ENCODE measurements at places on chromosomes 12 and 14.

DNA sequence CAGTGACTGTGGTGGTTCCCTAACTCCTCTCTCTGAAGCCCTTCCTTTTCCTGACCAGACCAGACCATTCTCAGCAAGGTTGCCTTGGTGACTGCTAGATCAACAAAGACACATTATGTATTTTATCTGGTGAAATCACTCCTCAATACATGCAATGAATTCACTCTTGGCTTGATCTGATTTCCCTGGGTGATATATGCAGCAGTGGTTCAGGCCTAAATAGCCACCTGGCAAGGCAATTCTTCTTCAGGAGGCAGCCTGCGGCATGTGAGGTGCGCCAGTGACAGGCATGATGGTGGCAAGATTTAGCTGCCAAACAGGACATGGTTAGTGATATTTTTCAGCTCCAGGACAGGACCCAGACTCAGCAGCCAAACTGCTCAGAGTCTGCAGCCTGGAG lies 350.3 kb upstream of the CCDC196 start:
- no peak for DNase-seq

DNA sequence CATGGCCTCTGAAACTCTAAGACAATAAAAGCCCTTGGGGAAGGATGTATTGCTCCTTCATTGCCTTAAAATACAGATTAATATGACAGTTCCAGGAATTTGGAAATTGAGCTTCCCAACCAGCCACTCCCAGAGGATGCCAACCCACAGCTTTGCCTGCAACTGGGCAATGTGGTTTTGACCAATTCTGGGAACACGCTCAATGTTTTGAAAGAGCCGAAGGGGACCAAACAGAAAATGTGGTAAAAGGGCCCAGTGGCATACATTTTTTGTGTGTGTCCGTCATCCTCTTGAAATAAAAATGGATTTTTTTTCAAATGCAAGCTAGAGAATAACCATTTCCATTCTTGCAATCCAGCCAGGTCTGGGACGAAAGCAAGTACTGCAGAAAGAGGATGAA lies 88.3 kb upstream of the PLEKHG7 start:
- no peak for DNase-seq

- DNase-seq = no peak
Observed at GRCh38 chr12:21546716-21547115, 20.6 kb downstream of the SPX start.

DNA sequence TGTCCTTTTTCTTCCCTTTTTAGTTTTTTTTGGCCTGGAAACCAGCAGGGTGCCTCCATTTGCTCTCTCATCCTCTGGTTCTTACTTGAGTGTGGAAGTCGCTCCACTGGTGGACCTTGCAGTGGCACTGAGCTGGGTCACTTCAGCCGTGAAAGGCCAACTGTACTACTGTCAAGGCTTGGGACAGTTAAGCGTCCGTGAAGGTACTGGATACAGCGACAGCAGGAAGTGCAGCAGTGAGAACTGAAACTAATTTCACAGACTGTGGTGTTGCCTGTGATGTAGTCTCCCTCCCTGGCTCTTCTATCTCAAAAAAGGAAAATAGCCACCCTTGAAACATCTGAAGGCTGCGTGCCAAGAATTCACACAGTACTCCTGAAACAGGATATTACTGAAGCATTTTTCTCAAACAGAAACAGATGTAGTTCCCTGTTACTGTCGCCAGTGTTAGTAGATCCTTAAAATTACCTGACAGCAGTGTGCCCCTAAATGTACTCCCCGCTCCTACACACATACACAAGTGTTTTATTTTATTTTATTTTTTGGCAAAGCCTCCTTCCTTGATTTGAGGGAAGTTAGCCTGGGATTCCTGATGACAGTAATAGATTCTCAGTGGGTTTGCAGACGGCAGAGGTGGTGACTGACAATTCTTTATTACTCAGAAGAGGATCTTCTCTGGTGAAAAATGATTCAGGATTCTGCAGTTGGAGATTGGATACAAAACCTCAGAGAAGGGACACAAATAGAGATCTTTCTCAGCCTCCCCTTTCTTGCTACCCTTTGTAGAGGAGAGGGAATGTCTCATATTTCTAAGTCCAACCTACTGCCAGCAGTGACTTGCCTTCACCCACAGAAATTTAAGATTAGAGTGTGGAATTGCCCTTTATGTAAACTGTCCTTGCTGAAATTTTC lies 4.4 kb downstream of the SUSD6 start:
- DNase-seq = no peak

- no peak for DNase-seq
Observed at GRCh38 chr12:124449623-124450375, 117.6 kb downstream of the NCOR2 start.

DNA sequence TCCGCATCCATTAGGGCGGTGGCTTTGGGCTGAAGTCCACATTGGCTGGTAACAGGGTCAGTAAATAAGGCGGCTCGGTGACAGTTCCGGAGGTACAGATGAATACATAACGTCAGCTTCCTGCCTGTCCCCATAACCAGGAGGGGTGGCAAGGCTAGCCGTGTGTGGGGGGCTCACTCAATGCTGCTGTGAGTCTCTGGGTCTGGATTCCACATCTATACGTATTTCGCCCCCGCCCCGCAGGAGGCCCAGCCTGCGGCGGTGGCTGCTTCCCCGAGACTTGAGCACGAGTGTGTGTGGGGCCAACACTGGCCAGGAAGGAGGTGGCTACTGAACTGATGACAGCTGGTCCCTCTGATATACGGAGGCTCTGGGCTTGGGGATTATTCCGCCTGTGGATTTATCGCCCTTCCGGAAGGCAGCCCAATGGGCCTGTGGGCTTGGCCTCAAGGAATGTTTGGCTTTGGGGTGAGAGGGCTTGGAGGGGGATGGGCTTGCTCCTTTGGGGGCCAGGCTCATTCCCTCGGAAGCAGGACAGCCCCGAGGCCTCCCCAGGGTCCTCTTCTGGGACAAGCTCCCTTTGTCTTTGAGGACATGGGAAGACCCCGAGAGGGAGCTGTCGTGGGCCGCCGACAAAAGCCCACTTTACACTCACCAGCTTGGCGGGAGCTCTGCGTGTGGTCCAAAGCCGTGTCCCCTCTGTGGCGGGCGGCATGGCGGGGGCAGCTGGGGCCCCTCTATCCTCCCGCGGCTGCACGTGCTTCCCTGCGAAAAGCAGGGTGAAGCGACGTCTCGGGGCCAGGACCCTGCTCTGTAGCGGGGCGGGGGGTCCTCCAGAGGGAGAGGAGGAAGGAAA lies 82.1 kb downstream of the KIF26A start:
- DNase-seq = no peak

GRCh38 chr14:68039593-68039992 lies 220.0 kb downstream of the RAD51B start:
- DNase-seq = no peak

- DNase-seq = no peak
Observed at GRCh38 chr12:95073698-95074520, 491 bp upstream of the NR2C1 start.

GRCh38 chr12:115891556-115892164 lies 385.8 kb downstream of the MED13L start:
- no peak for DNase-seq

Data from activated CD4-positive, alpha-beta T cell treated with anti-CD3 and anti-CD28 coated beads, Interleukin-2, amount 50 U/mL, for 4 hours (primary cell).